ENCODE measurements at places on chromosomes 7 and 10. TPM values are rescaled to one million over a fixed set of nuclear protein-coding genes. Genes with fewer than 3 reads are reported as not detected.
A peak's percentile ranks its signal among the peaks of the same experiment; 100 is the strongest.

DNA sequence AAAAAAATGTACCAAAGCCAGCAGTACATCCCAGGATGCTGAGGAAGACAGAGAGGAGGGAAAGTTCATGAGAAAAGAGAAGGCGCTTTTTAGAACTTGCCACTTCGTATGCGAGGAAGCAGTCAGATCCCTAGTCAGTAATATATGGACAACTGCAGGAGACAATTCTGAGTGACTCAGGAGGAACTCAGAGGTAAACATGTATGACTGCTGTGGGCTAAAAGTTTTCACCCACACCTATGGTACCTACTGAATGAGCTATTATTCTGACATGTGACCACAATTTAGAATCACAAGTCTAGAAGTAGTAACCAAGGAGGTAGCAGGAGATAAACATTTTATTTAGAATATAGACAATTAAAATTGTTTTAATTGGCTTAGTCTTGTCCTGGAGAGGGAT is 126.5 kb downstream of the ICA1 start:
- ATAC-seq = peak; percentile 73

GRCh38 chr10:119919826-119920225 is 27.3 kb downstream of the SEC23IP start:
- no peak for ATAC-seq

DNA sequence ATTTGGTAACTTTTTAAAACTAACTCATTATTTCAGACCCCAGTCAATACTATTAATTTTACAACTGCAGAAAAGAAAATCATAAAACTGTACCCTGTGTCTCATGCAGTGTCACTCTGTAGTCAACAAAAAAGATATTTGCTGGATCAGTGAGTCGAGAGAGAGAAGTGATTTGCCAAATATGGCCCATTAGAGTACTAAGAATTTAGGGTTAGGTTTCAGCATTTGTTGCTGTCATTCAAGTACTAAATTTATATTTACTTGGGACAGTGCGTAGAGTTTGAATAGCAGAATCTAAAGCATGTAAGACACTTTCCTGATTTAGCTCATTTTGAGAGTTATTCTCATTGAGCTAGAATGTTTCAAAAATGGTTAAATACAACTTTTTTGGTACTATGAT is 38.9 kb downstream of the CACNA2D1 start:
- no peak for ATAC-seq

GRID1 gene
- total RNA-seq = not detected

- no peak for ATAC-seq
Observed at GRCh38 chr7:107847168-107847835, 43.7 kb upstream of the DLD start.

LRIT1 gene
- not detected for total RNA-seq

DNA sequence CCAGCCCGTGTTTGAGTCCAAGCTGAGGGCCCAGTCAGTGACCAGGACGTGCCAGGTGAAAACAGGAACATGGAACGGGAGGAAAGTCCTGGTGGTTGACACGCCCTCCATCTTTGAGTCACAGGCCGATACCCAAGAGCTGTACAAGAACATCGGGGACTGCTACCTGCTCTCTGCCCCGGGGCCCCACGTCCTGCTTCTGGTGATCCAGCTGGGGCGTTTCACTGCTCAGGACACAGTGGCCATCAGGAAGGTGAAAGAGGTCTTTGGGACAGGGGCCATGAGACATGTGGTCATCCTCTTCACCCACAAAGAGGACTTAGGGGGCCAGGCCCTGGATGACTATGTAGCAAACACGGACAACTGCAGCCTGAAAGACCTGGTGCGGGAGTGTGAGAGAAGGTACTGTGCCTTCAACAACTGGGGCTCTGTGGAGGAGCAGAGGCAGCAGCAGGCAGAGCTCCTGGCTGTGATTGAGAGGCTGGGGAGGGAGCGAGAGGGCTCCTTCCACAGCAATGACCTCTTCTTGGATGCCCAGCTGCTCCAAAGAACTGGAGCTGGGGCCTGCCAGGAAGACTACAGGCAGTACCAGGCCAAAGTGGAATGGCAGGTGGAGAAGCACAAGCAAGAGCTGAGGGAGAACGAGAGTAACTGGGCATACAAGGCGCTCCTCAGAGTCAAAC is 5.2 kb downstream of the GIMAP5 start:
- ATAC-seq = peak; percentile 30

GRCh38 chr10:61613665-61614064 is 49.1 kb upstream of the CABCOCO1 start:
- ATAC-seq = no peak

LRMDA gene
- not detected for total RNA-seq

CCDC136 gene
- 11.7 TPM for total RNA-seq

DNA sequence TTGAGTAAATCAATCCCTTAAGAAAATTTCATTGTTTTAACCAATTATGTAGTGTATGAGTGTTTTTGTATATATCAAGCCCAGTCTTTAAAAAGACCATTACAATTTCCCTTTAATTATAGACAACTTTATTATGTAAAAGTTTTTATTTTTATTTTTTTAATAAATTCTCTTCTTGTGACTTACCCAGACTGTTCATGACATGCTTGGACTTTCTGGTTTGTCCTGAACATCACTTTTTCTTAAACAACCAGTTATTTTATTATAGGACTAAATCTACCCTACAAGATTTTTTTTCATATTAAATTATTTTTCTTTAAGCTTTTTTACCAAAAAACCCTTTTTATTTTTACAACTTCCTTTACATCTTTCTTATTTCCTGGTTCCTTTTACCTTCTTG is 410.4 kb downstream of the ATRNL1 start:
- ATAC-seq = no peak

DNA sequence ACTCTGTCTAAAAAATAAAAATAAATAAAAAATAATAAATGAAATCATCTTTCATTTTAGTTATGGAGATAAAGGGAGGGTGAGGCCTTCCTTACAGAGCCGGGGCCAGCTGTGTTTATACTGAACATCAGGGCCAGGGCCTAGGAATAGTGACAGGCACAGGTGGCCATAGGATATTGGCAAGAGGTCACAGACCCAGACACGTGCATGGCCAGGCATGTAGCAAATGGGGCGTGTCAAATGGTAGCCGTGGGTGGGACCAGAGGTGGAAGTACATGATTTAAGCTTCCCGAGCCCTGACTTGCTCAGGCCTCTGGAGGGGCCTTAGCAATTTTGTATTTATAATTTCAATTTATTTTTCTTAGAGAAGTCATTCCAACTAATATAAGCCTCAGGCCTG is 353.0 kb downstream of the ANKRD30A start:
- ATAC-seq = no peak

EEPD1 gene
- 5.1 TPM for total RNA-seq
